ENCODE measurements at places on chromosomes 6 and 20.

DNA sequence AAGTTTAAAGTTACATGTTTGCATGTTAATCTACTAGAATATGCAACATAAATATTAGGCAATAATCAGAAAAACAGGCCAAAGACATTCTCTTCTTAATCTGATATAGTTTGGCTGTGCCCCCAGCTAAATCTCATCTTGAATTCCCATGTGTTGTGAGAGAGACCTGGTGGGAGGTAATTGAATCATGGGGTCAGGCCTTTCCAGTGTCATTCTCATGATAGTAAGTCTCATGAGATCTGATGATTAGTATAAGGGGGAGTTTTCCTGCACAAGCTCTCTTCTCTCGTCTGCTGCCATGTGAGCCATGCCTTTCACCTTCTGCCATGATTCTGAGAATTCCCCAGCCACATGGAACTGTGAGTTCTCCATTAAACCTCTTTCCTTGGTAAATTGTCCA, 1241.7 kb upstream of the ADGRB3 start:
- no peak overlapping the region for H3K4me3 ChIP-seq
- no peak for DNase-seq
- no peaks in the 10 kb centered on the region for H3K27me3 ChIP-seq
- H3K27ac ChIP-seq, result no peak overlapping the region
- H3K4me1 ChIP-seq, result no peaks in the 10 kb centered on the region
- H3K36me3 ChIP-seq, result no peaks in the 10 kb centered on the region

DNA sequence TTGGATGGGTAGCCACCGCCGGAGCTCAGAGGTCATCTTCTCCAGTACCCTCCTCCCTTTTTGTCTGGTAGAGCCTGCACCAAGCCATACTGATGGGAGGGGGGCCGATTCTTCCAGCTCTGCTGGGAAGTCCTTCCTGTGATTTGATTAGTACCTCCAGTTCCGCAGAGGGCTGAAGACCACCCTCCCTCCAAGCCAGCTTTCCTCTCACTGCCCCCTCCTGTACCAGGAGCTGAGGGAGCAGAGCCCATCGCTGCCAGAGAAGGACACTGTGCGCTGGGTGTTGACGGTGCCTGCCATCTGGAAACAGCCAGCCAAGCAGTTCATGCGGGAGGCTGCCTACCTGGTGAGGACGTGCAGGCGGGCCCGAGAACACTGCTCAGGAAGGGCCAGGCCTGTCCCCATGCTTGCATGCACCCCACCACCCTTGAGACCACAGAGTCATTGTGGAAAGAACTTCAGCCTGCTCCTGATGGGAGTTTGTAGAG, 13.2 kb downstream of the HSPA12B start:
- no peaks in the 10 kb centered on the region for H3K36me3 ChIP-seq
- H3K27ac ChIP-seq, result no peak overlapping the region
- H3K4me3 ChIP-seq, result no peak overlapping the region
- no peak for DNase-seq
- H3K4me1 ChIP-seq, result peaks cover 17% of the 10 kb centered on the region

- no peaks in the 10 kb centered on the region for H3K4me1 ChIP-seq
- no peaks in the 10 kb centered on the region for H3K27me3 ChIP-seq
- no peak for DNase-seq
- H3K36me3 ChIP-seq, result no peaks in the 10 kb centered on the region
- H3K4me3 ChIP-seq, result no peak overlapping the region
- no peak overlapping the region for H3K27ac ChIP-seq
Measured at GRCh38 chr6:113363048-113363798, 493.9 kb upstream of the MARCKS start.

DNA sequence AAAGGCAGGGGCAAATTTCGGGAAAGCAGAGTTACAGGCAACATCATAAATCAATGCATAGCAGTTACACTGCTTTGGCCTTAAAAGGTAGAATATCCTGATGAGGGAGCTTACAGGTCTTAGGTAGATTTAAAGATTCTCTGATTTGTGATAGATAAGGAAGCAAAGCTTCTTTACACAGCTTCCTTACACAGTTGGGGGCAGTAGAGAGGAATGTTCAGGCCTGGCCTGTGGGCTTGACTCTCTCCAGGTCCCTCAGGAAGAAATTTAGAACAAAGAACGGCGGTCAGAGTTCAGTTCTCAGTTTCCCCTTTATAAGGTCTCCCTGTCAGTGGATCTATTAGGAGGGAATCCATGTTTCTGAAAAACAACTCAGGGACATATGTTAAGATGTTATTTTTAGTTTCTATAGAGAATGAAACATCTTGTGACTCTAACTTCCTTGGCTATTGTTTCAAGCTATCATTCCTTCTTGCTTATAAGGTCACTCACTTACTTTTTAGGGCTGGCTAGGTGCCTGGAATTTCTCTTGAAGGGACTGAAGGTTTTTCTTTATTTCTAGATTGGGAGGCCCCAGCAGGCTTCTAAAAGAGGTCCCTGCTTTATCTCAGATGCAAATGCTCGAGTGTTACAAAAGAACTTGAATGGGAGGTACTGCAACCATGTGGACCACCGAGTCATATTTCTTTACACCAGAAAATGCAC, 11.8 kb downstream of the HLA-B start:
- H3K27ac ChIP-seq, result no peak overlapping the region
- no peaks in the 10 kb centered on the region for H3K4me1 ChIP-seq
- peaks cover 13% of the 10 kb centered on the region for H3K27me3 ChIP-seq
- H3K36me3 ChIP-seq, result peaks cover 4% of the 10 kb centered on the region
- no peak for DNase-seq

Data from activated CD4-positive, alpha-beta T cell treated with anti-CD3 and anti-CD28 coated beads, Interleukin-2, amount 10 ng/mL, durations not matched to agents 7 days and 5 days (primary cell).